IMR-90 (cell line): ENCODE measurements at places on chromosomes 2 and 18. TPM values are rescaled to one million over a fixed set of nuclear protein-coding genes. Genes with fewer than 3 reads are reported as not detected.

PDK1 gene
- 35.2 and 38.1 TPM in 2 replicates for polyA plus RNA-seq

EPHA4 gene
- polyA plus RNA-seq, result 30.7 and 36.9 TPM in 2 replicates

KLHL41 gene
- 0.10 TPM in 2 replicates for polyA plus RNA-seq

RDH14 gene
- 10.2 and 11.9 TPM in 2 replicates for polyA plus RNA-seq

GRCh38 chr2:60525899-60526298 is 27.6 kb downstream of the BCL11A start:
- no peak for DNase-seq

- DNase-seq, result no peak
These were observed 148.9 kb downstream of the EN1 start for GRCh38 chr2:118698564-118698963.

GRCh38 chr2:3110994-3111666 is 266.5 kb downstream of the EIPR1 start:
- no peak for DNase-seq

RESP18 gene
- not detected in 2 replicates for polyA plus RNA-seq

GRCh38 chr18:14925281-14925709 is 177.3 kb downstream of the ANKRD30B start:
- DNase-seq, result no peak

ARHGAP28 gene
- polyA plus RNA-seq, result 1.3 and 1.8 TPM in 2 replicates

GALNT3 gene
- 0.76 and 1.1 TPM in 2 replicates for polyA plus RNA-seq

DNA sequence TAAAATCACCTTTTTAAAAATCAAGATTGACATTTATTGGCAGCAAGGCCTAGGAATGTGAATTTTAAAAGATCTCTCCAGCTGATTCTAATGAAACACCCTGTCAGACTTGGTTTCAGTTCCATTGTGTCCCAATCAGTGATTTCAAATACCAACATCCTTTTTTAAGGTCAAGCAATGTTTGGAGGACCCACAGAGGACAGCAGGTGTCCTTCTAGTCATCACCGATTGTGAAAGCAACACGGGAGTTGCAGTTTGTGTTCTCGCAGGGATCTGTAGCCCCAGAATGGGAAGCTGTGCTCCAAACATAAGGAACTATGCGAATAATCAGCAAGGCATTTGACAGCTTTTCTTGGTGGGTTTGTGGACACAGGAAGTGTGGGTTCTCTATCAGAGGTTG is 4.5 kb upstream of the KIDINS220 start:
- DNase-seq, result no peak

ABHD1 gene
- polyA plus RNA-seq, result 0.14 and 0.24 TPM in 2 replicates

KIF3C gene
- 8.3 and 9.4 TPM in 2 replicates for polyA plus RNA-seq
